ENCODE measurements at places on chromosomes 6 and 20.

GRCh38 chr6:10891960-10892359 lies 5.1 kb downstream of the SYCP2L start:
- DNase-seq = no peak

GRCh38 chr20:6784210-6784631 lies 16.7 kb downstream of the BMP2 start:
- DNase-seq = no peak

- no peak for DNase-seq
Observed at GRCh38 chr6:105880030-105880492, 206.1 kb upstream of the PRDM1 start.

GRCh38 chr6:135162678-135163439 lies 18.2 kb upstream of the MYB start:
- no peak for DNase-seq

GRCh38 chr20:44080064-44080463 lies 106.9 kb downstream of the JPH2 start:
- no peak for DNase-seq

- no peak for DNase-seq
Observed at GRCh38 chr6:41049955-41050354, 3.0 kb upstream of the APOBEC2 start.
